ENCODE measurements at places on chromosomes 16 and 17.
A peak's percentile ranks its signal among the peaks of the same experiment; 100 is the strongest.

GRCh38 chr16:69386596-69386995 is 789 bp upstream of the TERF2 start:
- DNase-seq = no peak

DNA sequence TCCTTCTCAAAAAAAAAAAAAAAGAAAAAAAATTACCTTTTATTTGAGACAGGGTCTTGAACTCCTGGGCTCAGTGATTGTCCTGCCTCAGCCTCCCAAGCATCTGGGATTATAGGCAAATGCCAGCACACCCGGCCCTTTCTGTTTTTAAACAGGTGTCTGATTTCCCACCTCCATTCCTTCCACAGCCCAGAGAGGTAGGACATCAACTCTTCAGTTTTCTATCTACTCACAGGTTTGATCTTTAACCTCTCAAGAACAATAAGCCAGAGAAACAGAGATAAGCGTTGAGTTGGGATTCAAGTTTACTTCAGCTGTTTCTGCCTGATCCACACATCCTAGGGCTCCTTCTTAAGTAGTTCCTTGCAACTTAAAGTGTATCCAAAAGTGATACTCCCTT is 41.5 kb upstream of the TEX2 start:
- no peak for DNase-seq

DNA sequence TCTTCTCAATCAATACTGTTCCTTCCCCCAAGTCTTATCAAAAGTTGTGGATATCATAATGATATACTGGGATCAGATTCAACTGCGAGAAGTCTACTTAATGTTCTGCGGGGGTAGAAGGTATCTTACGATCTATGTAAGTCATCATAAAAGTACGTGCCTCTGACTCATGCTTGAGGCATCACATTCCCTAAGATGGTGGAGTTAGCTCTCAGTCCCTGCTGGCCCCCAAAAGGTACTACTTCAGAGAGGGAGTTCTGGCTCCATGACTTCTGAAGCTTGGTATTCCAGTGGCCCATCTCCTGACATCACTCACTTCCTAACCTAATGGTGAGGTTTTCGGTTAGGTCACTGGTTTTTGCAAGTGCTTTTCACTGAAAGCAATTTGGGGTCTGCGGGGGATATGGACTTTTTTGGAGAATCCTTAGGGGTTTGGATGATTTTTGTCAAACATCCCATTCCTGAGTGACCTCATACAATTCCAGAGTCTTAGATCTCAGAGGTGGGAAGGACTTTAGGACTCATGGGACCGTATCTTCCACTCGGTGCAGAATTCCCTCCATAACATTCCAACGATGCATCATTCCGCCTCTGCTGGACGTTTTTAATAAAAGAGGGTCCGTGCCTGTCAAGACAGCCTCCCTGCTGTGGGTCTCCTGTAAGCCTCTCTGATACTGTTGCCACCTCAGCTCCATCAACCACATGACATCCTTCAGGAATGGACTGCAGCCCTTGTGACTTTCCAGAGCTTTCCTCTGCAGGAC is 74.3 kb downstream of the DYNLRB2 start:
- DNase-seq = no peak

- peak; percentile 20 for DNase-seq
Measured at GRCh38 chr17:30395398-30396022, 16.8 kb downstream of the CPD start.

GRCh38 chr16:4800290-4801041 is 2.0 kb downstream of the ROGDI start:
- no peak for DNase-seq

DNA sequence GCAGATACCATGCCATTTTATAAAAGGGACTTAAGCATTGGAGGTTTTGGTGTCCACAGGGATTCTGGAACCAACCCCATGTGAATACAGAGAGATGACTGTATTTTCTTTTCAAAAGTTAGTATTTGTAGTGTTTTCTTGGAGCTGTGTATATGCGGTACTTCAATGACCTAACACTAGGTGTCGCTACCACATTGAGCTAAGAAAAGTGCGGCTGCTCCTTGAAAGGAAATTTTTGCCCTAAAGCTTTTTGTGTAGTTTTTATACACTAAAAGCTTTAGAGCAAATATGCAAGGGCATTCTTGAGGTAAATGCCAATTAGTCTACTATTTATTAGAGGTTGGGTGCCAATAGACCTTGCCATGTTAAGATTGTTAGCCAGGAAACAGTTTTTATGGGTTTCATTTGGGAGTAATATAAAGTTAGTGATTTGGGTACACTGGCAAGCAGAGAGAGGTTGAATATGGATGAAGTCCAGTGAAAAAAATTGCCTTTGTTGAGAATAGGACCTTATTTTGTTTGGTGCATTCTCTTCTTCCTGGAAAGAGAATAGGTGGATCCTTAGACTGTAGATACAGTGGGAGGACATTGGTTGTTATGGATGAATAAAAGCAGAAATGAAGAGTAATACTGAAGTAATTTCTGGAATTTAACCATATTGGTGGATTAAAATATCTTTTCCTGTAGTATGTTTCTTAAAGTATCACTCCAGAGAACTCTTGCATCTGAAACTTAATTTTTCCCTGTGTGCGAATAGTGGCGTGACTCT is 43.3 kb downstream of the BCAS3 start:
- peak; percentile 44 for DNase-seq

DNA sequence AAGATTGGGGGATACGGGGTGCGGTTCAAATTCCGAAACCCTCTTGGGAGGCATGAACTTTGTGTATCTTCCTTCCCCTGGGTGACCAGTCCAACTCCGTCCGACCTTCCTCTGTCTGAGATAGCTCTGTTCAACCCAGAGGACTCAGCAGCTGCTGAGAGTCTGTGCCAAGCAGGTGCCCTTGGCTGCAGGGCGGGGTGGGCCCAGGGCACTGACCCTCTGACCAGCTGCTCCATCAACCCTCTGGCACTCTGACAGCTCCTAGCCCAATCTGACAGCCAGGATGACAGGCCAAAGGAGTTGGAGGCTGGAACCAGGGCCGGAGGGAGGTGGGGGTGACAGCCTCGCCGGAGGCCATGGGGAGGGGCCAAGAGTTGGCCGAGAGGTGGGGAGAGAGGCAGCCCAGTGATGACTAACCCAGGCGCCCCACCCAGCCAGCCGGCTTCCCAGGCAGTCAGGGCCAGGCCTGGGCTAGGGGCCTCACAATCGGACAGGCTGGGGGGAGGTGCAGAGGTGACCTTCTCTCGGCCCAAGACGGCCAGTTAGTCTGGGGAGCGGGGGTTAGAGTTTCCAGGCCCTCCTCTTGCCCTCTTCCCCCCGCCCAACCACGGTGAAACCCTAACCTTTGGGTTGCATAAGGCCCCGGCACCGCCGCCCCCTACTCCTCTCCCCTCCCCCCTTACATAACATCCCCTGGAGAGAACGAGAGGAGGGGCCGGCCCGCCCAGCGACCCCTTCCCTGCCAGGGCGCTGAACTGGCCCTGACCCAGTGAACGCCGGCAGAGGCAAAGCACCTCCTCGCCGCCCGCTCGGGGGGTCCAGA is 5.0 kb upstream of the TLCD2 start:
- DNase-seq = no peak

GRCh38 chr16:48961546-48961945 is 320.1 kb downstream of the CBLN1 start:
- no peak for DNase-seq

DNA sequence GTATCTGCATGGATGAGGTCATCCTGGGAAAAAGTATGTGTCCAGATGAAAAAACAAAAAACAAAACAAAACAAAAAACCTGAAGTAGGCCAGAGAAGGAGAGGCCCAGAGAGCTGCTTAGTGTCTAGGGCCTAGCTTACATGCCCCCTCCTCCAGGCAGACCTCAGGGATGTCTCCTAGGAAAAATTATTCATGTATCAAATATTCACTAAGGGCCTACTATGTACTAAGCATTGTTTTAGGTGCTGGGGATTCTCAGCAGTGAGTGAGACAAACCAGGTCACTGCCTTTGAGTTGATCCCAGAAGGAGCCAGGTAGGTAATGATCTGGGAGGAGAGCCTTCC is 49.5 kb downstream of the IRX6 start:
- DNase-seq = no peak

- DNase-seq = no peak
Measured at GRCh38 chr17:43405861-43406260, 7.1 kb downstream of the ARL4D start.

- no peak for DNase-seq
Measured at GRCh38 chr16:48879223-48880122, 269.5 kb upstream of the N4BP1 start.

GRCh38 chr17:55584055-55584685 is 72.9 kb upstream of the SMIM36 start:
- DNase-seq = no peak

GRCh38 chr17:36942019-36942599 is 4.8 kb downstream of the LHX1 start:
- no peak for DNase-seq

- no peak for DNase-seq
Measured at GRCh38 chr16:68646953-68647659, 2.0 kb downstream of the CDH3 start.

DNA sequence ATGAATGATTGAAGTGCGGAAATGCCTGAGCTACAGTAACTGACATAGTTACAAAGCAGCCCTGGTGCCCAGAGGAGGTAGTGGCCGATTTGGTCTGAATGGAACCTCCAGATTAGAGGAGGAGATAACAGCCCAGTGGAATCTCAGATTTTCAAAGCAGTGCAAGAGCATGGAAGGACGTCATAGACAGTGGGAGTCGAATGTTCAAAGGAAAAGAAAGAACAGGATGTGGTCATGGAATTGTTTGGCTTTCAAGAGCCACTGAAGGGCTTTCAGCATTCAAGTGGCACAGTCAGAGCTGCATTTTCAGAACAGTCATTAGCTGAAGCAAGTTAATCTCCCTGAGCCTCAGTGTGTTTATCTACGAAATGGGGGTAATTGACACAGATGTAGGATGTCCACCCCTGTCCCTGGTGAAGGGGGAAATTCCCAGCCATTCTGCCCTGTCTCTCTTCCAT is 104.6 kb upstream of the CACNG3 start:
- DNase-seq = peak; percentile 14

- no peak for DNase-seq
Measured at GRCh38 chr16:55655381-55655896, 349 bp upstream of the SLC6A2 start.

GRCh38 chr17:74738051-74738996 is 1.3 kb downstream of the RAB37 start:
- DNase-seq = no peak

GRCh38 chr16:57676553-57677085 is 8.5 kb downstream of the ADGRG3 start:
- DNase-seq = no peak

DNA sequence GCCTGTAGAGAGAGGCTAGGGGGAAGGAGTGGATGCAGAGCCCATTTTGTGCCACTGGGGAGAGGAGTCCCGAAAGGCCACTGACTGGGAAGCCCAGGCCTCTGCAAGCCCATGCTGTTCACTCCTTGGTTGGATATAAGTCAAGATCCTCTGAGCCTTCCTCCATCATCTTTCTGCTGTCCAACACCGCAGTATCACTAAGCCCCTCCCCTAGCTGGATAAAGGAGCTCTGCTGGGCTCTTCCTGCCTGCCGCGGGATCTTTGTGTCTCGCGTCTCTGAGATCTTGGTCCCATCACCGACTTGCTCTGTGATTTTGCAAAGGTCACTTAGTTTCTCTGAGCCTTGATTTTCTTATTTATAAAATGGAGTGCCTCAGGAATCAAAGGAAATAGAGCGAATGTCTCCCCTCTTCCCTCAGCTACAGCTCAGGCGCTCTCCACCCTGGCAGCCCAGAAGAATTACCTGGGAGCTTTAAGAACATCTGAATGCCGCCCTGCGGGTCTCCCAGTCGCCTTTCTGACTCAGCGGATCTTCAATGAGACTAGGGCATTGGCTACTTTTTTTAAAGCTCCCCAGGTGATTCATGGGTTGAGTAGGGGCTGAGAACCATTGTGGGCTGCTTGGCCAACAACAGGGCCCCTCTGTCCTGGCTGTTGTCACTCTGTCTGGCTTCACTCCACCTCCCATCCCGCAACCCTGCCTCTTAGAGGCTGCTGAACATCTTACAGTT is 25.2 kb upstream of the TMEM220 start:
- no peak for DNase-seq

GRCh38 chr17:82447876-82448275 is 2.7 kb downstream of the CYBC1 start:
- no peak for DNase-seq

DNA sequence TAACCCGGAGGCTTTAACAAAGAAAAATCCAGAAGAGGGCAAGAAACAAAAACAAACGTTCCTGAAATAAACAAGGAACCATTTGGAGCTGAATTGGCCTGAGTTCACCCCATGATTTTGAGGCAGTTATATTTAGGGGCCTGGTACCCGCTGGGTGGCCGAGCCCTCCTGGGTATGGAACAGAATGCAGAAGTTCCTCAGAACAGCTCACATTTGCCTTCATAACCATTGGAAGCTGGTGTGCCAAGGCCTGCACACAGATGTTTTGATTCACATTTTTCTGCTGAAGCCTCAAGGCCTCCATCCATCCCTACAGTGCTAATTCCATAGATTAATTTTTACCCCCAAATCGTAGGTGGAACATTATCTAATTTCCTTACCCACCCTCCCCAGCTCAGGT is 3.3 kb upstream of the ZFHX3 start:
- DNase-seq = peak; percentile 76

DNA sequence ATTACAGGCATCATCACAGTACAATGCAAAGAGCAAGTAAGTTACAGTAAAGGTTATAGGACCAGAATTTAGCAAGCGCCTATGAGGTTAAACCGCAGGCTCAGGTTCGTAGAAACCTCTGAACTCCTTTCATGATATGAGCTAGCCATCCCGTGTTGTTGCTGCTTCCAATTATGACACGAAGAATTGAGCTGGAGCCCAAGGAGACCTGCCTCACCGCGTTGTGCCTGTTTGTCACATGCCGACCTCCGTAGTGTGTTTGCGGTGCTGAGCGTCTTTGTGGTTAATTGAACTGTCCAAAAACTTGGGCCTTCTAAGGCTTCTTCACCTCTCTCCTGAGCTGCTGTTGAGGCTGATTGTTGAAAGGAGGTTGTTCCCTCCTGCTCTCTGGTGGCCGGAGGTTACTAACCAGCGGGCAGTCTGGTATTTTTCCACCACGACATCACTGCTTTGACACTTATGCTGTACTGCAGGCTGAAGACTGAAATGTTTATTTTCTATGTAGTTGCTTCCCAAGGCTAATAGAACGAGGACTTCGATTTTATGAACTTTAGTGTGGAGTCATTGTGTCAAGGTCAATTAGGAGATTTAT is 67.5 kb downstream of the SEC14L1 start:
- DNase-seq = peak; percentile 50

- DNase-seq = no peak
Measured at GRCh38 chr17:32019228-32019627, 12.0 kb downstream of the LRRC37B start.

GRCh38 chr16:4360538-4361021 is 9.5 kb upstream of the PAM16 start:
- DNase-seq = no peak

- no peak for DNase-seq
Measured at GRCh38 chr16:88783391-88784073, 1.5 kb downstream of the PIEZO1 start.
